NCI-H2029 (cell line): ENCODE measurements at places on chromosomes 1 and 21.
A peak's percentile ranks its signal among the peaks of the same experiment; 100 is the strongest.

DNA sequence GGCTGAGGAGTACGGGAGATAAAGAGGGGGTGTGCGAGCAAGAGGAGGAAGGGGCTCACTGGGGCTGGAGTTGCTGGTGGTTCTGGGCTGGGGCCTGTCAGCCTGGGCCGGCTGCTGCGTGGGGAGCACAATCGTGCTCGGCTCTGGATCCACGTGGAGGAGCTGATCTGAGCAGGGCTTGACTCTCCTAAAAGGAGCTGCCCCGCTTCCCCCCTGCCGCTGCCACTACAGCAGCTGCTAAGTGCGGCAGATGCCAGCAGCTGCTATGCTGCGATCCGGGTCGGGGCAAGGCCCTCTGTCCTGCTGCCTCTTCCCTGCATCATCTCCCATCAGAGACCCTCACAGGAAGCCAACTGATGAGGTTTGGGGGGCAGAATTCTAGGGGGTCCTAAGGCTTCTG, 165.9 kb downstream of the PCBP3 start:
- DNase-seq = no peak

DNA sequence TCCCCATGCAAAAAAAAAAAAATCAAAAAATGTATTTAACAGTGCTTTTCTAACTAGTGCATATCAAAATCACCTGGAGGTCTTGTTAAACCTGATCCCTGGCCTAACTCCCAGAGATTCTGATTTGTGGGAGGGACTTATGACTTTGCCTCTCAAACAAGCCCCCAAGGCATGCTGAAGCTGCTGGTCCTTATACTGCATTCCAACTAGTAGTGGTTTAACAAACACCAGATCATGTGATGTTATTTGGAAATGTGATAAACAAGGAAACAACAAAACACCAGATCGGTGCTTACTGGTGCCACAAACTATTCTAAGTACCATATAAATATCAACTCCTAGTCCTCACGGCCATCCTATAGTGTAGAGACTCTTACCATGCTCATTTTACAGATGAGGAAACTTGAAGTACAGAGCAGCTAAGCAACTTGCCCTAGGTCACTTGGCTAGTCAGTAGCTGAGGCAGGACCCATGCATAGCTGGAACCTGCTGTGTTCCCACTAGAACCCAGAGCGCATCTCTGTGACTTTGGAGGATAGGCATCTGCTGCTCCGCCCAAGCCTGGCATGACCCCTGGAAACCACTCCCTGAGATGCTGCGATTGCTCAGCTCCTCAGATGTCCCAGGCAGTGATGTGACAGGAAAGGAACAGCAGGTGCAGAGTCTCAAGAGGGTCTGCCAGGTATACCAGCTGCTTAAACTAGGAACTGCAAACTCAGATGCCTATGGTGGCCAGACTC, 38.1 kb downstream of the SOX13 start:
- peak; percentile 62 for DNase-seq

DNA sequence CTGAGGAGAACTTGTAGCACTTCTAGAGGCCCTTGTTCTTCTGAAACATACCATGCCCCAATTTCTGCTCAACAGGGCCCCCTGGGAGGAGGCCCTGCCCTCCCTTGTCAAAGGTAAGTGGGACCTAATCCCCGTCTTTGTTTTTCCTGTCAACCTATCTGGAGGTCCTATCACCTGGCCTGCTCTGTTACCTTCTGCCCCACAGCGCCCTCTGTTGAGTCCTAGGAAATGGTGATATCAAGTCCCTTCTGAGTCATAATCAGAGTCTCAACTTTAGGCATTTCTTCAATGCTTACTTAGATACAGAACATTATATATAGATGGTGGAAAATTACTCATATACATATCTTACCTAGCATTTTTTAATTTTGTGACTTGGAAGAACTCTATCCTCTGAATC, 28.2 kb upstream of the FCRL4 start:
- no peak for DNase-seq

DNA sequence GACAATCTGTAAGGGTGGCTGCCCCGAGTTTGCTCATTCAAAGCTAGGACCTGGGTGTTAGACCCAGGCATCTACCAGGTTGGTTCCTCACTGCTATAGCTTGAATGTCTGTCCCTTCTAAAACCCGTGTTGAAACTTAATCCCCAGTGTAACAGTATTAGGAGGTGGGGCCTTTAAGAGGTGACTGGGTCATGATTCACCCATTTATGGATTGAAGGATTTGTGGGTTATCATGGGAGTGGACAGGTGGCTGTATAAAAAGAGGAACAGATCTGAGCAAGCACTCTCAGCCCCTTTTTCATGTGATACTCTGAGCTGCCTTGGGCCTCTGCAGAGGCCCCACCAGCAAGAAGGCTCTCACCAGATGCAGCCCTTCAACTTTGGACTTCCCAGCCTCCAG, 29.4 kb downstream of the PSMG1 start:
- no peak for DNase-seq

GRCh38 chr1:52919723-52920483, 1.6 kb downstream of the ECHDC2 start:
- no peak for DNase-seq

DNA sequence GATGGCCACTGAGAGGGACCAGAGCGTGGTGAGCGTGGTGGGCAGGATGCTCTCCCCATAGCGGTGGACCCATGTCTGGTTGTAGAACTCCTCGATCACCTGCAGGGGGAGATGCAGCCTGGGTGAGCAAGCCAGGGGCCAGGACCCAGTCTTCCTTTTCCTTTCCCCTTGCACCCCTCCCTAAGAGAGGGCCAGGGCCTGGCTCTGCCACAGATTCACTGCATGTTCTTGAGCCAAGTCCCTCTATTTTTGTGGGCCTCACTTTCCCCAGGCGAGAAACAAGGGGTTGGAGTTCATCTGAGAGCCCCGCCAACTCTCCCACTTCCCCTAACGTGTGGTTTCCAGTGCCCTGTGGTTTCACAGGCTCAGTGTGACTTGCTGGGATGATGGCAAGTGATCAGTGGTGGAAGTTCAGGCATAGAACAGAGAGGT, 27.5 kb downstream of the SLC2A1 start:
- peak; percentile 43 for DNase-seq

- DNase-seq = no peak
These were observed 8.1 kb upstream of the LBR start for GRCh38 chr1:225435957-225436392.

GRCh38 chr1:86776108-86776507, 71.7 kb downstream of the SH3GLB1 start:
- no peak for DNase-seq

DNA sequence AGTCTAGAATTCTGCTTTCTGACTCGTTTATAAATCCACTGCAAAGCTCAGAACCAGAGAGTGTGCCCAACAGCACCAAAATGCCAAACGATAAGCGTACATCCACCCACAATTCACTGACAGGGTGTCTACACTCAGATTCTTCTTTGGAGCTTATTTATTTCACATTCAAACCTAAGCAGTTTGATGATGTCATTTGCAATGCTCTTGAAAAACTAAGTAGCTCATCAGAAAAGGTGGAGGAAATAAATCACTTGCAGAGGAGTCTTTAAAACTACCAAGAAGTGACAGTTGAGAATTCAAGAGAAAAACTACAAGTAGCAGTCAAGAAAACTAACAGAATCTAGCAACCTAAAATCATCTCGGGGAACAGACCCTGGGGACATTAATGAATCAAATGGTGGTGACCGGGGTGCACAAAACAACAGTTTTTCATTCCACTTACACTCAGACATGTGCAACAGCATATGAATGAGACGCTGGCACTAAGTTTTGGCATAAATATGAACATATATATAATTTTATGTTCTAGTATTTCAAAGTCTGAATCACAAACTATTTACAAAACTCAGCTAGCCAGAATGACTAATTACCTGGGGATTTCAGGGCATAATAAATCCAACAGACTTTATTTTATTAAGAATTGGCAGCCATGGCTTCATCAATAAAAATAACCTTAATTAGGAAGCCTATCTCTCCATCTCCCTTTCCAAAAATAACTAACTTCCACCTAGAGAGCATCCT, 119.4 kb downstream of the SIPA1L2 start:
- DNase-seq = no peak

- DNase-seq = no peak
These were observed 1.4 kb downstream of the USP25 start for GRCh38 chr21:15731243-15731613.

DNA sequence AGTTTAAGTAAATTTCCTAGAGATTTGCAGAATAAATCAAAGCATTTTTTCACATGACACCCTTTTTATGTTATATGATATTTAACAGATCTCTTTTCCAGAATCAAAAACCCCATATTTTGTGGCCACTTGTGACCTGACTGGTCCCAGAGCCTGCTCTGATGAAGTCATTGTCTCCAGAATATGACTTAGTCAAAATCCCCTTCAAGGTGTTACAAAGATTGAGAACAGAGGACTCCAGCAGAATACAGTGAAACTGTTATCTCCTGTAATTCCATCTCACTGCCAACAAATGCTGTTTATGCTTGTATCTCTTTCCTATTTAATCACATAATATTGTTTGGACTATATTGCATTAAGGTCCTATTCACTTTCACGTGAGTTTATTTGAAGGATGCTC, 25.6 kb downstream of the RGS1 start:
- no peak for DNase-seq

DNA sequence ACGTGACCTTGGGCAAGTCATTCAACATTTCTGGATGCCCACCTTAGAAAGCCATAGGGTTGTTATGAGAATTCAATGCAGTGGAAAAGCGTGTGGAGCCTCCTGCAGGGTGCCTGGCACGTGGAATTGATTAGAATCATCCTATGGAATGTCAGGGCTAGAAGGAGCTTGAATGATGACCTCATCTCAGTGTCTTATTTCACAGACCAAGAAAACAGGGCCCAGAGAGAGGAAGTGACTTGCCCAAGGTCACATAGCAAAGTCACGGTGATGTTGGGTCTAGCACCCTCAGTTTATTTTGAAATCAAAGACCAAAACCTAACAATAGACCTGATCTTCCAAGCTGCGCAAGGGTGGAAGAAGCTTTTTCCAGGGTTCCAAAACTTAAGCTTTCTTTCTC, 6.0 kb downstream of the TRABD2B start:
- no peak for DNase-seq

GRCh38 chr1:99963041-99963795, 6.6 kb upstream of the SLC35A3 start:
- DNase-seq = no peak

DNA sequence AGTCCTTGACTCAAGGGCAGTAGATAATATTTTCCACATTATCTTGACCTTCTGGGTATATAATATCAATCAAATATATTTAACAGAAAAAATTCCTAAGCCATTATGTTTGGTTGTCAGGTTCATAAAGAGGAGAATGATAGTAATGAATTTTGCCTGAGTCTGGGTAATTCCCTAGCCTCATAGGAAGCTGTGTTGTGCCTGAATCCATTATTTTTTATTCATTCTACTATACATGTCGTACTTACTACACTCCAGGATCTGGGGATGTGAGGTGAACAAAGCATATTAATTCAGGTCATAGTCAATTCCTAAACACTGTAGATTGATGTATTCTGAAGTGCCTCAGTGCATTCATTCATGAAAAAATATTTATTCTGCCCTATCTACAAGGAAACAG, 204.2 kb downstream of the PTGER3 start:
- DNase-seq = no peak

DNA sequence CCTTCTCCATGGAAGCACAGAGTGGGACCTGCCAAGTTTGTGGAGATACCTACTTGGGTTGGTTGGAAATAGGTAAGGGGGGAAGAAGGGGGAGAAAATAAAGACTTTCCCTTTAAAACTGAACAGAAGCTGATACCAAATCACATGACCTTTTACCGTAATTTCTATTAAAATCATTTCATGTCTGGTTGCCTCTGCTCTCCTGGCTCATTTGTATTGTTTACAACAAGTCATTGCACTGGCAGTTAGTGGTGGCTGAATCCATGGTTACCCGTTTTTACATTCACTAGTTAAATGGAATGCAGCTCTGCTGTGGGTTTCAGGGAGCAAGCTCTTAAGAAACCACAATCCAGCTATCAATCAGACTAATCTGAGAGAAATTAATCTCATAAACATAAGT, 353.7 kb upstream of the ESRRG start:
- DNase-seq = no peak

DNA sequence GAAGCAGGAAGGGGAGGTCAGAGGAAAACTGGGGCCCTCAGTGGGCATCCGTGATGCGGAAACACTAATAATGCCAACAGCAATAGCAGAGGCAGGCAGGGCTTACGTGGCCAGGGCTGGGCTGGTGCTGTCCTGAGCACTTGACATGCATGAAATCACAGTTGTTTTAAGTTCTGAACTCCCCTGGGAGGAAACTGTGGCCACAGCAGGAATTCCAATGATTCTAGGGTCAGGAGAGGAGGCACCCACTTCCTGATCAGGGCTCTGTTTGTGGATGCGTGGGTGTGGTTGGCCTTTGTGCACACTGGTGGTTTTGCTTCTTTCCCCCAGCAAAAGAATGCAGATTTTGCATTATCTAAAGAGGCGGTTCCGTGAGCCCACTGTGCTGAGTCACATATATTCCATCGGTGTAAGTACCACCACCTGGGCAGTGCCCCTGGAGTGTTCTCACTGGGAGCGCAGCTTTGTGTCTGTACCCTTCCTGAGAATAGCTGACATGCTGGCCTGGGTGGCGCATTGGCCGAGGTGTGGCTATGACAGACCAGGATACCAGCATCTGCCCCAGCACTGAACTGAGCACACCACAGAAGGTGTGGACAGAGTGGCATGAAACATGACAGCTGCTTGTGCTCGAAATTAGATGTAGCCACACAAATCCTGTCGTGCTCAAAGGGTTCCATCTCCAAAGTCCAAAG, 71.0 kb downstream of the PDE9A start:
- no peak for DNase-seq

GRCh38 chr1:217661407-217661806, 30.3 kb downstream of the SPATA17 start:
- DNase-seq = no peak

DNA sequence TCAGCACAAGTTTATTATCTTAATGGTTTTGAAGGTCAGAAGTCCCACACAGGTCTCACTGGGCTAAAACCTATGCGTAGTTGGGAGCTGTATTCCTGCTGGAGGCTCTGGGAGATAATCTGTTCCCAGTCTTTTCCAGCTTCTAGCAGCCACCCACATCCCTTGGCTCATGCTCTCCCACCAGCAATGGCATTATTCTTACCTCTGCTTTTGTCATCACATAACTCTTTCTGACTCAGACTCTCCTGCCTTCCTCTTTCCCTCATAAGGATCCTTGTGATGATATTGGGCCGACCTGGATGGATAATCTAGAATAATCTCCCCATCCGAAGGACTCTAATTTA, 122.2 kb upstream of the PRDX6 start:
- no peak for DNase-seq

GRCh38 chr1:86596741-86597290, 49.9 kb downstream of the CLCA4 start:
- no peak for DNase-seq

GRCh38 chr21:44423312-44423821, 31.9 kb upstream of the LRRC3 start:
- no peak for DNase-seq

GRCh38 chr1:212671342-212672031, 28.2 kb downstream of the BATF3 start:
- peak; percentile 81 for DNase-seq
